Stimulated activated CD8-positive, alpha-beta memory T cell treated with anti-CD3 and anti-CD28 coated beads, Interleukin-4, amount 100 ng/mL, for 1 hour (primary cell): ENCODE measurements at places on chromosomes 4 and X.

- DNase-seq: no peak
These were observed 555.4 kb downstream of the BCOR start for GRCh38 chrX:39542316-39542715.

- no peak for DNase-seq
These were observed 8.7 kb upstream of the TBC1D9 start for GRCh38 chr4:140764785-140765392.

DNA sequence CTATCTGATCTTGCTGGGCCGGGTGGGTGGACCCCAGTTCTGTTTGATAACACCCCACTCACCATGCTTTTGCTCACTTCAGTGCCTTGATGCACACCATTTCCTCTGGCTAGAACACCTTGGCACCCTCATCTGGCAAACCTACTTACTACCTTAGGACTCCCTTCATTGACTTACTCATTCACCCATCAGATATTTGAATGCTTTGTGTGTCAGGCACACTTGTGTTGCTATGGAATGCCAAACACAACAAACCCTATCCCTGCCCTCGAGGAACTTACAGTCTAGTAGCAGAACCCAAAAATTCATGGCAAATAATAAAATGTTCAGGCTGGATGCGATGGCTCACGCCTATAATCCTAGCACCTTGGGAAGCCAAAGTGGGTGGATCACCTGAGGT, 13.9 kb downstream of the CCNG2 start:
- no peak for DNase-seq

GRCh38 chr4:169158046-169158445, 112.7 kb downstream of the SH3RF1 start:
- DNase-seq: no peak

DNA sequence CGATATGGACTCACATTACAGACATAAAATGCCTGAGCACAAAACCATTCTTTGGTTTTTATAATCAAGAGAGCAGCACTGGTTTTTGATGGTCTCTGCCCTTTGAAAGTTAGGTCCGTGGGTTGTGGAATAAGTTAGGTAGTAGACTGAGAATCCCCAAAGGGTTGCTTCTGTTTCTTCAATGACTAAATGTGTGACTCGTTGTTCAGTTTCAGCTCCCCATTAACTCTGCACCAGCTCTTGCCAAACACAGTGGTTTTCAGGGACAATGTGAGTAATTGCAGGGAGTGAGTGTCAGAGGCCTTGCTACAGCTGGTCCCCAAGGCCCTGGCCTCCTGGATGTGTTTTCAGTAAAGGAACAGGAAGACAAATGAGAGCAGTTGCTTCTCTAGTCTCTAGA, 24.8 kb downstream of the SMIM20 start:
- DNase-seq: no peak

DNA sequence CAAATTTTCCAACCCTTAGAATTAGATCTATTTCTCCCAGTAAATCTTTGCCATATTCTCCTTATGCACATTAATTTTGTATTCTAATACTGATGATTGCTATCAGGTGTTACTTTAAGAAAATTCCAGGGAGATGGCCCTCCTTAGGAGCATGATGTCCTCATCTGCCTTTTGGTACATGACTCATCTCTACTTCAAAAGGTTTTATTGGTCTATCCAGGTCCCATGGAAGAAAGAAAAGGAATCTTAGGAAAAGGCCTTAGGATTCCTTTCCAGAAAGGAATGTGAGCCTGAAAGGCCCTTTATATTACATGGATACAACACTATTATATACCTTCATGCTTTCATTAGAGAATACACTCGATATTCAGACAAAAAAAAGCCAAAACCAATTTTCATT, 968.2 kb downstream of the STIM2 start:
- DNase-seq: no peak

GRCh38 chrX:83511208-83511607, 3.1 kb downstream of the POU3F4 start:
- no peak for DNase-seq

DNA sequence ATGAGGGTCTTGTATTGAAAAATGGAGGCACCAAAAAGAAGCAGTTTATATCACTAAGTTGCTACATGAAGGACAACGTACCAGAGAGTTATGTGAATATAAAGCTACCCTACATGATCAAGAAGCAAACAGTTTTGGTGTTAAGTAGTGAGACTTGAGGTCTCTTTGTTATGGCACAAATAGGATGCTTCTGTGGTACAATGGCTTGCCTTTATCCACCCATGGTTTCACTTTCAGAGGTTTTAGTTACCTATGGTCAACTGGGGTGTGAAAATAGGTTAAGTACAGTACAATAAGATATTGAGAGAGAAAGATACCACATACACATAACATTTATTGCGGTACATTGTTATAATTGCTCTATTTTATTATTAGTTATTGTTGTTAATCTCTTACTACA, 229.2 kb upstream of the SLIT2 start:
- no peak for DNase-seq

- no peak for DNase-seq
These were observed 67.4 kb downstream of the ZAR1 start for GRCh38 chr4:48557478-48557877.

DNA sequence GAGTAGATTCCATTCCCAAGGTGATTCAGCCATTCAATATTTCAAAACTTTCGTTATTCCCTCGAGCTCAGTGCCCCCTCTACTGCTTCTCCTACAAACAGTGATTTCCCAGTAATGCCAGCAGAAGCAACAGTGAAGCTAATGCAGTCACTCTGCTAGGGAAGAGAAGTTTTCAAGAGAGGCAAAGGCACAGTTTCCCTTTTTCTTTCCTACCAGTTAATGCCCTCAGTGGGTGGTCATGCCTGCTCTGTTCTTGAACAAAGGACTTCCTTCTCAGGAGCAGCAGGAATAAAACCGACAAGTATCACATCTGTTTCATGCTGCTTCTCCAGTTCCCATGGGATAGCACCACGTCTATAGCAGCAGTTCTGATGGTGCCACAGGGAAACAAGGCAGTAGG, 317.2 kb downstream of the TENM3 start:
- DNase-seq: no peak

- no peak for DNase-seq
These were observed 1969.3 kb downstream of the PCDH7 start for GRCh38 chr4:32689518-32689917.

GRCh38 chrX:140163371-140164159, 198.2 kb upstream of the CXorf66 start:
- DNase-seq: no peak

DNA sequence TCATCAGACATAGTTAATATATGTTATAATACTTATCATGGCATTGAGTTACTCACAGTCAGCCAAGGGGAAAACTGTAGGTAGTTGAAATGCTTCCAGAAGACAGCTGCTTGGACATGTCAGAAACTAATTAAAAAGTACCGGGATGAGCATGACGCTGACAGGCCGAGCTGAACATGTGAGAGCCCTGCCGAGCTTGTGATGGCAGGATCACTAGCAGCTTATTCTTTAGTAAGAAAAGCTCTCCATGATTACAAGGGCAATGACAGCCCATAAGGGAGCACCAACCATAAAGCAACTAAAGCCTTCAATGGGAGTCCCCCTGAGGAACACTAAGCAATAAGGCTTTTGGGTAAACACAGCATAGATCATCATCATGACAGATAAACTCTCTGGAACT, 435.6 kb downstream of the TLL1 start:
- no peak for DNase-seq

- no peak for DNase-seq
These were observed 165.0 kb downstream of the FHIP1A start for GRCh38 chr4:151573945-151574344.

DNA sequence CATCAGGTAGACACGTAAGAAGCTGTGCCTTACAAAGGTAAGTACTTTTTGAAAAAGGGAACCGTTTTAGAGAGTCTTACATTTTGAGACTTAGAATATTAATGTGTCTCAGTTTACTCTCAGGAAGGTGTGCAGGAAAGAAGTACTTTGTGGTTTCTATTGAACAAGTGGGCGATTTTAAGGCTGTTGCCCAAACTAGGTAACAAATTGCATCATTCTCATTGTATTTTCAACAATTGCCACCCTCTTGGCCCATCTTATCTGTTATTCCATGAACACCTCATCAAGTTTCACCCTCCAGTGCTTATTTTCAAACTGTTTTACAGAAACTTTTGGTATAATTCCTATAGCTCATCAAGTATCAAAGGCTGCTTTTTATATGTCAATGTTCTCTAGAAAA, 158.3 kb downstream of the SLC4A4 start:
- no peak for DNase-seq

- DNase-seq: no peak
These were observed 242.7 kb upstream of the ETNPPL start for GRCh38 chr4:109005523-109005922.

- DNase-seq: no peak
These were observed 75.3 kb downstream of the BCOR start for GRCh38 chrX:40022421-40022820.

DNA sequence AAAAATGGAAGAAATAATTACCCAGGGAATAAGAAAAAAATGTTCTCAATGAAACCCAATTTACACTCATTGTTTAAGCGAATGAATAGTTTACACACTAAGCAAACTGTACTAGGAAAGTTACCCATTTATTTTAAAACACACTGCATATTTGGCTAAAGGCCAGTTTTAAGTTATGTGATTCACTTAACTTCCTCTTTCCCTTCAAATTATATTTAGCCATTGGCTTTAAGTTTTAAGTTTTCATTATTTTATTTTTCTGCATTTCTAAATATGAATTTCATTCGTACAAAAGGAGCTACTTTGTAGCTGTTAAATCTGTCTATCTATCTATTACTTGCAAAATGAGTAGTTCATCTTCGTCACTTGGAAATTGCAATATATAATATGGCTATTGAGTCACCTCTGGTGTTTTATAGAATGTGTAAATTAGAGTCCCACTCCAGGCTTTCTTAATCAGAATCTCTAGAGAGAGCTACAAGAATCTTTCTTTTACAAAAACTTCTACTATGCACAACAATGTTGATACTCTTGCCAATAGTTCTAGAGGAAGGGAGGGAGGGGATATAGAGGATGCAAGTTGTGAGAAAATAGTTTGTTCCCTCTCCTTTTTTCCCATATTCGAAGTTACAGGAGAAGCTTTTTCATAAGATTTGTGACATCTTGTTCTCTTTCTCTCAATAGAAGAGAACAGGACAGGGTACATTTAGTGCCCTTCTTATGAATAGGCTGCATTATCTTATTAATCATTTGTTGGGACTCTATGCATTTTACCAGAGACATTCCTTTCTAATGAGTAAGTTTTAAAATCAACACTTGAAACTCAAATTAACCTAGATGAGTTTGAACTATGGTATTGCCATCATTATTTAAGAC, 41.8 kb downstream of the SULT1B1 start:
- DNase-seq: no peak

GRCh38 chrX:54482839-54483593, 13.0 kb downstream of the FGD1 start:
- DNase-seq: no peak

- DNase-seq: no peak
These were observed 101.8 kb downstream of the AGTR2 start for GRCh38 chrX:116272322-116272721.

DNA sequence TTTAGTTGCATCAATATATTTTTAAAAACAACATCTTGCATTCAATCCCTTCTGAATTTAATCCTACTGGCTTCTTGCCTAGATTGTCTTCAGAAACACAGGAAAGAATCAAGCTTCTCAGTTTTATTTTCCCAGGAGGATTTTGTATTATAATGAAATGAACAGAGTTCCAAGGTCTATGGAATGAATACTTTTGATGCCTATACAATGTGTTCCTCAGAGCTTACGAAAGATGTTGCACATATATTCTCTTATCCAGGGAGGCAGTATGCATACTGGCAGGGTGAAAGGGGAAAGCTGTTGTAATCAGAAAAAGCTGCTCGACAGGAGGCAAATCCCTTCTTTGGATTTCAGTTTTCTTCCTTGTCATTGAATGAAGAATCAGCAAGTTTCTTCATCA, 8.8 kb downstream of the TMPRSS11D start:
- DNase-seq: no peak

GRCh38 chrX:40576291-40576690, 4.5 kb upstream of the ATP6AP2 start:
- no peak for DNase-seq

DNA sequence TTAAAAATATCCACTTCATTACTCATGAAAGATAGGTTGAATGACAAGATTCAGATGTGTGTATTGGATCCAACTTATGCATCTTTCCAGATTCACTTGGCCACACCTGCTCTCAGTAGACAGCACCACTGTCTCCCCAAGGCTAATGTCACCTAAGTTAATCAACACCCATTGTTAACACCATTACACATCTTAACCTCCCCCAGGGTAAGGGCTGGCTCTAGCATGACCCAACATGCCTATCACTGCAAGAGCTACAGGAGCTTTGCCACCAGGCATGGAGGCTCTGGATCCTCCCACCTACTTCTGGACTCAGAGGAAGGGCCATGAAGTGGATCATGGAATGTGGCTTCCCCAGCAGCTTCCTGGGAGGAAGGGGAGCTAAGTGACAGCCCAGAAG, 32.8 kb upstream of the LSM6 start:
- no peak for DNase-seq

- DNase-seq: no peak
These were observed 33.6 kb upstream of the CCNG2 start for GRCh38 chr4:77123411-77123810.

GRCh38 chr4:85788604-85789003, 313.7 kb downstream of the ARHGAP24 start:
- no peak for DNase-seq

DNA sequence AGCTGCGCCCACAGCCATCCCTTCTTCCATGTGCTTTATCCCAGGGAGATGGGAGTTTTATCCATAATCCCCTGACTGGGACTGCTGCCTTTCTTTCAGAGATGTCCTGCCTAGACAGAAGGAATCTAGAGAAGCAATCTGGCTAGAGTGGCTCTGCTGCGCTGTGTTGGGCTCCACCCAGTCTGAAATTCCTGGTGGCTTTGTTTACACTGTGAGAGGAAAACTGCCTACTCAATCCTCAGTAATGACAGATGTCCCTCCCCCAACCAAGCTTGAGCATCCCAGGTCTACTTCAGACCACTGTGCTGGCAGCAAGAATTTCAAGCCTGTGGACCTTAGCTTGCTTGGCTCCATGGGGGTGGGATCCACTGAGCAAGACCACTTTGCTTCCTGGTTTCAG, 116.9 kb upstream of the AR start:
- DNase-seq: no peak

GRCh38 chrX:21657318-21658151, 595 bp downstream of the KLHL34 start:
- DNase-seq: no peak

DNA sequence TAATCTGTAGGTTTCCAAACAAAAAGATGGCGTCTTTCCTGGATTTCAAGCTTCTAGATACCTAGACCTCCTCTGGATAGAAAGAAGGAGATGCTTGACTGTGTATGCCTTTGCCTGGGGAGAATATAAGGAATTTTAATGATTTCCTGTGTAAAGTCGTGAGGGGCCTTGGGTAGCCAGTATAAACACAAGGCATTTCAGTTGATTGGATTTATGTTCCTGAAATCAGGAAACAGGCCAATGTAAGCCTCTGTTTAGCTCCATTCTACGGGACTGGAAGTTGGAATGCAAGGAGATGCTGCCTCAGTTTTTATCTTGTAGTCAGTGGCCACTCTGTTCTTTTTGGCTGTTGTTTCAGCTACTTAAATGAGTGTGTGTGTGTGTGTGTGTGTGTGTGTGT, 137.2 kb downstream of the GUCY2F start:
- no peak for DNase-seq
